ENCODE measurements at places on chromosomes 16 and 17.

DNA sequence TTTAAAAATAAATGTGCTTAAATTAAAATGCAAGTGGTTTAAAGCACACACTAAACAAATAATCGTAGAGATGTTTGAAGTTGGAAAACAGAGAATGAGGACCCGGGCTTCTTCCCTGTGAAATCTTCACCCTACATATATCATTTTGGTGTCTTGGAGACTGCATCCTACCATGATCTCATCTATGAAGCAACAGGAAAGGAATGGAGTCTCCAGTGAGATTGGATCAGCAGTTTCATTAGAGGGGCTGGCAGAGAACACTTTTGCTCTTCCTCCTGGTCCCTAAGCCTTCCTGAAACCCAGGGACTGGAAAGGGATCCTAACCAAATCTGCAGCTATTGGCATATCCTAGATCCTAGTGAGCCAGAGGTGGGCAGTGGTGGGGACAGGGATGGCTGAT lies 85.0 kb downstream of the GRIN2A start:
- H3K27ac ChIP-seq: no peak overlapping the region
- no peaks in the 10 kb centered on the region for H3K4me1 ChIP-seq
- no peaks in the 10 kb centered on the region for H3K36me3 ChIP-seq
- no peak for DNase-seq
- no peaks in the 10 kb centered on the region for H3K27me3 ChIP-seq

DNA sequence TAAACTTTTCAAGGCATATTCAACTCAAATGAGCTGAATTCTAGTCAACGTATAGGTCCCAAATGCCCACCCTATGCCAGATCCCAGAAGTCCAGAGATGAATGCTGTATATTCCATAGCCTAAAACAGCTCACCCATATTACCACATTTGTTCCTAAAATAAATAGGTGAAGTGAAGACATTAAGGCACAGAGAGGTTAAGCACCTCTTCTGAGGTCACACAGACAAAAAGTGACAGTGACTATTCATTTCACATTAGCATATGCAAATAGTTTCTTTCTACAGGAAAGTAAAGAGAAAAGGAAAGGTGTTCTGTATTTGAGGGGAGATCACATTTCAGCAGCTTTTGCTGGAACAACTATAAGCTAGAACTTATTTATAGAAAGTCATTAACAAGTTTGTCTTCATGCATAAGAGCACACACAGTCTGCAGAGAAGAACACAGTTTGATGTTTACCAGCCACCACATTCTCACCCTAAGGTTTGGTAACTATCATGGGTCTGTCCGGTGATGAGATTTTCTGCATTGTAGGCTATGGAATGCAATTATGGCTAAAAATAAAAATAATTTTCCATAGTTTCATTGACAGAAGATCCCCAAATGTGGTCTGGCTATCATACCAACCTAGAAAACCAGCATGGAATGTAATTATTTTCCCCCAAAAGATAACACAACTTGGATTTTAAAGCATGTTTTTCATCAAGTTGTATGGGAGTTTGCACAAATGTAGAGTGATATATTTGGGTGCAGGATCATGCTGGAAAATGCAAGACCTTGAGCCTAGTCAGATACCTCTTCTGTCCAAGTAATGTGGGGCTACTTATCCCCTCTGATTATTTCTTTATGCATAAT lies 402.1 kb downstream of the UTP18 start:
- H3K27ac ChIP-seq: no peak overlapping the region
- no peaks in the 10 kb centered on the region for H3K36me3 ChIP-seq
- no peak overlapping the region for H3K4me3 ChIP-seq

DNA sequence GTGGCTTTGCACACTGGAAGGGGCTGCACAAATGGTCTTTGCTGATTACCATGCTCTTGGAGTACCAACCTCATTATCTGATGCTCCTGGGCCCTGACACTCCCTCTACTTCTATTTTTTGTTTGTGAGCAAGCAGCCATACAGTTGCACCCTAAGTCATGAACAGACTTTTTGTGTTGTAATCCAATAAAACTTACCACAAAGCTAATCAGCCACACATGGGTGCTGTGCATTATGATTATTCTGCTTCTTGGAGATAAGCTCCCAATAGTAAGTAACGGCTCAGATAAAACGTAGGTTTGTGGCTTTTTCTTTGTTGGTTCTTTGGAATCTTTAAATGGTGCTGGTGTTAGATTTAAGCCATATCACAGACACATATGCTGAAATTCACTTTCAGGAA lies 76.2 kb downstream of the CCT6B start:
- H3K36me3 ChIP-seq: no peaks in the 10 kb centered on the region
- no peak overlapping the region for H3K4me3 ChIP-seq
- H3K27ac ChIP-seq: no peak overlapping the region
- H3K4me1 ChIP-seq: no peaks in the 10 kb centered on the region
- H3K27me3 ChIP-seq: no peaks in the 10 kb centered on the region
- DNase-seq: no peak

DNA sequence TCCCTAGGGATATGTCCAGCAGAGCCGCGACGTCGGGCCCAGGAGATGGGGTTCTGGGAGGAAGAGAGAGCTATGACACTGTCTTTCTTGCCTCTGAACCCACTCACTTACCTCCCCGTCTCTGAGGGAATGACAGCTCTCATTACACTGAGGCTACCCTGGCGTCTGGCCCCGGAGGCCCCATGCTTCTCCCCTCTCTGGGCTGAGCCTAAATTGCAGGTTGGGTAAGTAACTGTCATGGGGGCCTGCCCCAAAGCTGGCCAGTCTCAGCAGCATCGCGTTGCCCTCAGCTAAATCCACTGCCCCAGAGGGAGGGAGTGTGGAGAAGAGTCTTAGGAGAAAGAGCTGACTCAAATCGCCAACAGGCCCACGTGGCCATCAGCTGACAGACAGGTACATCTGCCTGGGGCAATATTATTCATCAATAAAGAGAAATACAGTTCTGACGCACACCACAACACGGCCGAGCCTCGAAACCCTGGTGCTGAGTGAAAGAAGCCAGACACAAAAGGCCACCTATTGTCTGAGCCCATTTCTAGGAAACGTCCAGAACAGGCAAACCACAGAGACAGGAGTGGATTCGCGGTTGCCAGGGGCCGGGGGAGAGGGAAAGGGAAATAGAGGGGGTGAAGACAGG lies 156.4 kb downstream of the C16orf95 start:
- no peak overlapping the region for H3K4me3 ChIP-seq
- DNase-seq: no peak
- H3K4me1 ChIP-seq: no peaks in the 10 kb centered on the region
- H3K36me3 ChIP-seq: no peaks in the 10 kb centered on the region
- H3K27me3 ChIP-seq: no peaks in the 10 kb centered on the region

DNA sequence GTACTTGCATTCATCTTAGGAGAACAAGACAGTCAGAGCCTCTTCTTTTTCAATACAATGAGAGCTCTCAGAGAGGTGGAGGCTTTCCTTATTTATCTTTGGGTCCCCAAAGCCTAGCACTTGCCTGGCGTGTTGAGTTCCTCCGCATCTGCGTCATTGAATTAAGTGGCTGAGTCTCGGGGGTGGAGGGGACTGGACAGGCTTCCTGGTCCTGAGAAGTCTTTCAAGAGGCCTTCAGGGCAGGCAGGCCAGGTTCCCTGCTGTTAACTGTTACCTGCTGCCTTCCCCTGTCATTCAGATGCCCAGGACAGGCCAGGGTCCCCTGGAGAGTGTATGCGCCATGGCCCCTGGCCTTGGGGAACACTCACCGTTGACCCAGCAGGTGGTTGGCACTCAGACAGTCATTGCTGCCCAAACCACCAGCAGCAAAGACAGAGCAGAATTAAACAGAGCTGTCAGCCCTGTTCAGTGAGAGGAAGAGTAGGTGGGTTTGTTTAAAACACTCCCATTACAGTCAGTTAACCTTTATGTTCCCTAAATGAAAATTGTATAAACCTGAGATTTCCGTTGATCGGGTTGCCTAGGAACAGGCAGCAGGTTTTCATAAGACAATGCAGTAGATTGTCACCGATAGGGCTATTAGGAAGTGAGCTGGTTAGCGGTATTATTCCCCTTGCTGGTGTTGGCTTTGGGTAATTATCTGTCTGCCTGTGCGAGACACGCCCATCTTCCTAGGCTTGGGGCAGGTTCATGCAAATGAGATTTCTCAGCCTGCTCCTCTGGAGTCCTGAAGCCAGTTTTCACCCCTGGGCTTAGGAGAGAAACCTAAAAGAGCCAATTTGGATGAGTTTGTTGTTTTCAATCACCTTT lies 132.7 kb downstream of the CCDC182 start:
- H3K4me1 ChIP-seq: peaks cover 17% of the 10 kb centered on the region
- no peak overlapping the region for H3K27ac ChIP-seq
- H3K36me3 ChIP-seq: no peaks in the 10 kb centered on the region

GRCh38 chr17:78761789-78762406 lies 20.2 kb downstream of the CYTH1 start:
- H3K4me3 ChIP-seq: no peak overlapping the region
- no peaks in the 10 kb centered on the region for H3K27me3 ChIP-seq
- peaks cover 12% of the 10 kb centered on the region for H3K4me1 ChIP-seq
- DNase-seq: no peak
- H3K36me3 ChIP-seq: no peaks in the 10 kb centered on the region

DNA sequence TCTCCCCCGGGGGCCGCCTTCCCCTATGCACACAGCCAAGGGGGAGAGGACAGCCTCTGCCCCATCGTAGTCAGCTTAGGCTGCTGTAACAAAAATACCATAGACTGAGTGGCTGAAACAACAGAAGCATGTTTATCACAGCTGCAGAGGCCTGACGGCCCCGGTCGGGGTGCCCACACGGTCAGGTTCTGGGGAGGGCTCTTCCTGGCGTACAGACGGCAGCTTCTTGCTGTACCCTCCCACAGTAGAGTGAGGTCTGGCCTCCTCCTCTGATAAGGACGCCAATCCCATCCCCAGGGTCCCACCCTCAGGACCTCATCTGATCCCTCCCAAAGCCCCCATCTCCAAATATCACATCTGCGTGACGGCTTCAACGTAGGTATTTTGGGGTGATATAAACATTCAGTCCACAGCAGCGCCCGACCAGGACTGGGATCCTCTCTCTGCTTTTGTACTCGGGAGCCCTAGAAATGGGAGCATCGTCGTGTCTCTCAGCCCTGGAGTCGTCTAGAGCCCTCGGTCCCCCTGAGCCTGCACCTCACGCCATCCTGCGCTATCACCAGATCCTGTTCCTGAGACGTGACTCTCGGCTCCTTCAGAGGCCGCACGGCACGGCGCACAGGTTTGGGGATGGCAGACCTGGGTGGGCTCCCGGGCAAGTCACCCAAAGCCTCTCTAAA lies 67.8 kb downstream of the RPH3AL start:
- H3K36me3 ChIP-seq: no peaks in the 10 kb centered on the region
- H3K27me3 ChIP-seq: no peaks in the 10 kb centered on the region
- no peak for DNase-seq
- no peak overlapping the region for H3K27ac ChIP-seq
- no peak overlapping the region for H3K4me3 ChIP-seq

DNA sequence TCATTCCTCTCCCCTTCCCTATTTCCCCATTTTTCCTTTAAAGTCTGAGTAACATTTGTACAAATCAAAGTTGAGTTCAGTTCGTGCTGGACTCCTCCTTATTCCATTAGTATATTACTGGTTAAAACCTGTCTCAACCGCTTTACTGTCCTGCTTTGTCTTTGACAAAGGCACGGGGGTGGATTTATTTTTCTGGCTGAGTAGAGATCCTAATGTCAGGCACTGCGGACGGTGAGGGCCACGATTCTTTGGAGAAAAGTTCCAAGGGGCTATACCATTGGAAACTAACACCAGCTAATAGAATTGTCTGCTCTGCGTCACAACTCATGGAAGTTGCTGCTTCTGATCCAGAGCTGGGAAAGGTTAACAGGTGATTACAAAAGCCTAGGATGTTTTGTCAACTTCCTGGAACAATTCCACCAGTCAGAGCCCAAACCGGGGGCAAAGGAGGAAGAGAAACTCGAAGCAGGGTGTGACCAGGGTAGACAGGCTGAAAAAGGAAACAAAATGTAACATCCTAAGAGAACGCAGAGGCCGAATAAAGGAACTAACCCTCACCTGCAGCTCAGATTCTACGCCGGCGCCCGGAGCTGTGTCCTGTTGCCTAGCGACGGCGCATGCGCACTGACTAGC lies 12.4 kb downstream of the TAT start:
- H3K27me3 ChIP-seq: no peaks in the 10 kb centered on the region
- DNase-seq: peak; percentile 16
- H3K27ac ChIP-seq: peak overlapping the region; percentile 12
- H3K4me3 ChIP-seq: peak overlapping the region; percentile 65
- H3K36me3 ChIP-seq: no peaks in the 10 kb centered on the region
- H3K4me1 ChIP-seq: no peaks in the 10 kb centered on the region

DNA sequence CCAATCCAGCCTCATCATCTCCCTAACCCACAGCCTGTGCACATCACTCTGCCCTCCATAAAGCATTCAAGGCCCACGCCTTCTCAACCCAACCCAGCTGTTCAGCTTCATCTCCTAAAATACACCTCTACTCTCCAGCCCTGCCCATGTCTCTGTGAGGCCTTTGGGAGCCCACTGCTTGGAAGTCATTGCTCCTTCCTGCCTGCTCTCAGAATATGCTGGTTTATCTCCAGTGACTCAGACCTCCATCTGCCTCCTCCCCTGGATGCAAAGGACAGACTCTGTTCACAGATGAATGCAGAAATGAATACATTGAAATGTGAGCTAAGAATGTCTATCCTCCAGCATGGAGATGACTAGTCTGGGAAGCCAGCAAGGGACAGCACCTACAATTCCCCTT lies 19.0 kb downstream of the KCNG4 start:
- no peaks in the 10 kb centered on the region for H3K4me1 ChIP-seq
- H3K27me3 ChIP-seq: no peaks in the 10 kb centered on the region
- no peaks in the 10 kb centered on the region for H3K36me3 ChIP-seq
- no peak overlapping the region for H3K4me3 ChIP-seq

- peaks cover 27% of the 10 kb centered on the region for H3K4me1 ChIP-seq
- no peaks in the 10 kb centered on the region for H3K36me3 ChIP-seq
- H3K27me3 ChIP-seq: no peaks in the 10 kb centered on the region
- no peak overlapping the region for H3K4me3 ChIP-seq
- H3K27ac ChIP-seq: no peak overlapping the region
Measured at GRCh38 chr16:85006639-85007038, 4.7 kb downstream of the ZDHHC7 start.

DNA sequence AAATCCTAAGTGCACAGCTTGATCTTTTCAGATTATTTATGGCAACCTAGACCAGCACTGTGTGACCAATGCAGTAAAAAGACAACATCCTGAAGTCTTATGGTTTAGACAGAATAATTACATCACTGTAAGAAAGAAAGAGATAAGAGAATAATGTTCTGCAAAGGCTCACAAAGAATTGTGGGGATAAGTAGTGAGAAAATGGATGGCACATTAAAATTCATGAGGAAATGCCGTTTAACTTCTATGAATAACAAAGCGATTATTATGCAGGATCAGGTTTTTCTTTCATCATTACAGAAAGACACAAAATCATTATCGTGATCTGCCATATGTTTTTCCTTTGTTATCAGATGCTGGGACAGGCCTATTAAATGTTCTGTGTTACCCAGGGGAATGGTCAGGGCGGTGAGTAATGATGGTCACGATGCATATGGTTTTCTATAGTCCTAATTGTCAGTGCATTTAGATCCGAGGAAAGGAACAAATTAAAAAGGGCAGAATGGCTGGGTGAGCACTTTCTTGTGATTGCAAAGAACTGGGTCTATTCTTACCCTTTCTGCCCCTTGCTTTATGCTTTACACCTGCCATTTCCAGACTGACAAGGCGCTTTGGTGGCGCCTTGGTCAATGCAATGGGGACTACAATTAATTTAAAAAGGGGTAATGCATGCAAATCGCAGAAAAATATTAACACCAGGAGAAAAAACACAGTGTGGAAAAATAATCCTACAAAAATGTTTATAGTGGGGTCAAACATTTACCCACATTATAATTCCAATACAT lies 18.1 kb upstream of the DHX40 start:
- DNase-seq: no peak
- no peak overlapping the region for H3K27ac ChIP-seq
- no peak overlapping the region for H3K4me3 ChIP-seq
- no peaks in the 10 kb centered on the region for H3K27me3 ChIP-seq
- no peaks in the 10 kb centered on the region for H3K36me3 ChIP-seq
- H3K4me1 ChIP-seq: peaks cover 6% of the 10 kb centered on the region
